Natural killer cell (primary cell): ENCODE measurements at places on chromosomes 13 and 19.

DNA sequence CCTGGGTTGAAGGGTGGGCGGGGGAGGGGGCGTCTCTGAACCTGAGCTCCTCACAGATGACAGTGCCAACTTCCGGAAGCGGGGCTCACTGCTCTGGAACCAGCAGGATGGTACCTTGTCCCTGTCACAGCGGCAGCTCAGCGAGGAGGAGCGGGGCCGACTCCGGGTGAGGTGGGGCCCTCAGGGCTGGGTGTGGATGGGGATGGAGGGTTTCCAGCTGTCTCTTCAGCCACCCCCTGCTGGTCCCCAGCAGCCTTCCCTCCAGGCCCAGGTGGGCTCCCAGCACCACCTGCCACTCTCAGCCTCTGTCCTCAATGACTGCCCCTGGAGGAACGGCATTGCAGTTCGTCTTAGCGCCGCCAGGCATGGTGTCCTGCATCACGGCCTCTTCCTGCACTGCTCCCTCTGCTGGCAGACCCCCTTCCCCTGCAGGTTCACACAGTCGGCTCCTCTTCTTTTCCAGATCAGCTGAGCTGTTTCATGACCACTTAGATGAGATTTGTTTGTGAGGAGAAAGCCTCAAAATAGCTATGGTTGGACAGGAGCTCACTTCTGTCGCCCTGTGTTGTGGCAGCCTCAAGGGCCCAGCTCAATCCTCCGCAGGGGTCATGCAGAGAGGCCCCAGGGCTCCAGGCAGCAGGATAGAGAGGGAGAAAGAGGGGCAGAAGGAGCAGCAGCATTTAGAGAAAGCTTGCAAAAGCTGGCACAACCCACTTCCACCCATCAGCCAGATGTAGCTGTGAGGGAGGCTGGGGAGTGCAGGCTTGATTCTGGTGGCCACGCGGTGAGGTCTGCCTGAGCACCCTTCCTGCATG, 2.5 kb upstream of the GARIN5A start:
- no peak for DNase-seq

GRCh38 chr19:56978023-56978565, 137.6 kb upstream of the PEG3 start:
- DNase-seq = no peak

- peak; percentile 30 for DNase-seq
Measured at GRCh38 chr19:48329167-48329891, 4.0 kb downstream of the EMP3 start.

DNA sequence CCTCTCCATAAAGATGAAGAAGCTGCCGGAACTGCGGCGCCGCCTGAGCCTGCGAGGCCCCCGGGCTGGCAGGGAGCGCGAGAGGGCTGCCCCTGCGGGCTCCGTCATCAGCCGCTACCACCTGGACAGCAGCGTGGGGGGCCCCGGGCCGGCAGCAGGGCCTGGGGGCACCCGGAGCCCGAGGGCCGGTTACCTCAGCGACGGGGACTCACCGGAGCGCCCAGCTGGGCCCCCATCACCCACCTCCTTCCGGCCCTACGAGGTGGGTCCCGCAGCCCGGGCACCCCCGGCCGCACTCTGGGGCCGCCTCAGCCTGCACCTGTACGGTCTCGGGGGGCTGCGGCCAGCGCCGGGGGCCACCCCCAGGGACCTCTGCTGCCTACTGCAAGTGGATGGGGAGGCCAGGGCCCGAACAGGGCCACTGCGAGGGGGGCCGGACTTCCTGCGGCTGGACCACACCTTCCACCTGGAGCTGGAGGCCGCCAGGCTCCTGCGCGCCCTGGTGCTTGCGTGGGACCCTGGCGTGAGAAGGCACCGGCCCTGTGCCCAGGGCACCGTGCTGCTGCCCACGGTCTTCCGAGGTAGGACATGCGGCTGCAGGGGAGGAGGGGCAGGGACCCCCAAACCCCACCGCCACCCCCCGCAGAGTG, 2.7 kb downstream of the SYDE1 start:
- no peak for DNase-seq

DNA sequence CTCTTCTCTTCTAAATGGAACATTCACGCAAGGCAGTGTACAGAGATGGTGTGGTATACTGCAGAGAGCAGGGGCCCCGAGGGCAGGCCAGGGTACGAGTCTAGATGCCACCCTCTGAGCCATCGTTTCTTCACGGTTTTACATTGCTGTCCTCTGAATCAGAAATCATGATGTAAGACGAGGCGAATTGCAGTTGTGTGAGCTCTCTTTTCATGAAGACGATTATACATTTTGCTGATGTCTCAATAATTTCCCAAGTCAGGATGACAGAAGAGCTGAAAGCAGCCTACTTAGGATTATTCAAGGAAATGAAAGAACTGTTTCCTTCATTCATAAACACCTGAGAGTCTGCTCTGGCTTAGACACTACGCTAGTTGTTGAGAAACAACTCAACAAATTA, 93.8 kb upstream of the RNF113B start:
- DNase-seq = no peak

DNA sequence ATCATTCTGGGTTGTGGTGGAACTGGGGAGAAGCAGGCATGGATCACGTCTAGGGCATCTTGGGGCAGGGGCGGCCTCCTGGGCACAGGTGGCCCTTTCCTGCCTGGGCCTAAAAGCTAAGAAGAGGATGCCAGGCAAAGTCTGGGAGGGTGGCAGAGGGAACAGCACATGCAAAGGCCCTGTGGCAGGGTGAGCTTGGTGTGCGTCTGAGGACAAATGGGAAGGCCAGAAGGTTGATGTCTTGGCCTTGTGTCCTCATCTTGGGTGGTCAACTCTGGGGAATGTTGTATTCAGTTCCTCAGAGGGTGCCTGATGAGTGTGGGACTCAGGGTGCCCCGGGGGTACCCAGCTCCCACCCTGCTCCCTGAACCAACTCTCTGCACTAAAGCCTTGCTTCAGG, 5.4 kb upstream of the PLK5 start:
- DNase-seq = no peak

DNA sequence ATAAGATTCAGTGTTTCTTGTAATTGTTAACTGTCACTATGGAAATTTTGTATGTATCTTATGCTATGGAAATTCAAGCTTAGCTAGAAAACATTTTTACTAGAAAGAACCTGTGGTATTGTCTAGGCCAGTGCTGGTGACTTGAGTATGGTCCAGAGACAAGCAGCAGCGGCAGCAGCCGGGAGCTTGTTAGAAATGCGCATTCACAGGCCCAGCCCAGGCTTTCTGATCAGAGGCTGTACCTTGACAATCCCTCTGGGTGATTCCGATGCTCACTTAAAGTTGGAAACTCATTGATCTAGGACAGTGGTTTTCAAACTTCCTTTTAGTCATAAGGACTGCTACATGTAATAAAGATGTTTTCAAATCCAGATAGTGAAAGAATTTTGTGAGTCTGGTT, 287.4 kb downstream of the SHISA2 start:
- no peak for DNase-seq

DNA sequence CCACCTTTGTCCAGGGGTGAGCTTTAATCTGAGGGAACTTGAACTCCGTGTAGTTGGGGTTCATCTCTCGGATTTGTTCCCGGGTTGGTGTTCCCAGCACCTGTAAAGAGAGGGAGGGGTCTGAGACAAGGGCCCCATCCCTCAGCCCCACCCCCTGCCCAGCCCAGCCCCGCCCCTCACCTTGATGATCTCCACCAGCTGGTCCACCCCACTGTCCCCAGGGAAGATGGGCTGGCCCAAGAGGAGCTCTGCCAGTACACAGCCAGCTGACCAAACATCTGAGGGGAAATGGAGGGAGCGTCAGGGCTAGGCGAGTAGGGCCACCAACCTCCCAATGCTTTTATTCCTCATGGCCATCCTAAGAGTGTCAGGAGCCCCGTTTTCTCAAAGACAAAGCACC, 9.3 kb downstream of the GSK3A start:
- DNase-seq = no peak

- DNase-seq = no peak
Measured at GRCh38 chr13:79405501-79405830, 589 bp downstream of the RBM26 start.

DNA sequence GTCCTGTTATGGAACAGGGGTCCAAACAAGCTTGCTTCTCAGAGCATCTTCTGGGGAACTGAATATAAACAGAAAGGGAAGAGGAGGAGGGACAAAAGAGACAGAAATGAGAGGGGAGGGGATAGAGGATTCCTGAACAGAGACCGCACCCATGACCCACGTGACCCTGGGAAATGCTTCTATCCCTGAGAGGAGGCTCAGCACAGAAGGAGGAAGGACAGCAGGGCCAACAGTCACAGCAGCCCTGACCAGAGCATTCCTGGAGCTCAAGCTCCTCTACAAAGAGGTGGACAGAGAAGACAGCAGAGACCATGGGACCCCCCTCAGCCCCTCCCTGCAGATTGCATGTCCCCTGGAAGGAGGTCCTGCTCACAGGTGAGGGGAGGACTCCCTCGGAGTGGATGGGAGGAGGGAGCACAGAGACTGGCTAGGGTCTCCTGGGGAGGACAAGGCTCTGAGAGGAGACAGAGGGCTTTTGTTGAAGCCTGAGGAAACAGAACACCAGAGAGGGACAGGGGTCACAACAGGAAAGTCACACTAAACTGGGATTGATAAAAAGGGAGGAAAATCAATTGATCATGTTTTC, at the start of gene CEACAM6:
Gene CEACAM6 (plus strand): TSS at position 203 of the 586 bp plus-strand sequence. CDS start 109 bp downstream, at position 312.
- DNase-seq = no peak

DNA sequence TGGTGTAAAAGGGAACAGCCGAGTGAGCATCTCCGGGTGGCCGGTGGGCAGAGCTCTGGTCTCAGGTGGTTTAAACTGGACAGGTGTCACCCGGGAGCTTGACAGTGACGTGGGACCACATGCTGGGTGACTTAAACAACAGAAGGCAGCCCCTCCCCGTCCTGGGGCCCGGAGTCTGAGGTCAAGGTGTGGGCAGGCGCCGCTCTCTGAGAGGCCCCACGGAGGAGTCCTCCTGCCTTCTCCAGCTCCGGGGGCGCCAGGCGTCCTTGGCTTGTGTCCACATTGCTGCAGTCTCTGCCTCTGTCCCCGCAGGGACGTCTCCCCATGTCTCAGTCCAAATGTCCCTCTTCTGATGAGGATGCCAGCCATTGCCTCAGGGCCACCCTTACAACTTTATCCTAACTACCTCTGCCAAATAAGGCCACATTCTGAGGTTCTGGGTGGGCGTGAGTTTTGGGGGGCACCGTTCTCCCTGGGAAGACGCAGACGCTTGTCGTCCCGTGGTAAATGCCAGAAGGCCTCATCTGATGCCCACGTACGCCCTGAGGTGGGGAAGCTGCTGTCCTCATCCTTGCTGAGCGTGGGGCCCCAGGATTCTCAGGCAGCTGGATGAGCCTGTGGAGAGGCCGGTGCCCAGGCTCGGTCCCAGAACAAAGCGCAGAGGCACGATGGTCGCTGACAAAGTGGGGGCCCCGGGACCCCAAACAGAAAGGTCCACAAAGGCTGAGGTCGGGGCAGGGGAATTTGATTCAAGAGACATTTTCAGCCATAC, 12.9 kb downstream of the GZMM start:
- no peak for DNase-seq

GRCh38 chr13:40565282-40566148, 100.9 kb downstream of the FOXO1 start:
- DNase-seq = no peak

DNA sequence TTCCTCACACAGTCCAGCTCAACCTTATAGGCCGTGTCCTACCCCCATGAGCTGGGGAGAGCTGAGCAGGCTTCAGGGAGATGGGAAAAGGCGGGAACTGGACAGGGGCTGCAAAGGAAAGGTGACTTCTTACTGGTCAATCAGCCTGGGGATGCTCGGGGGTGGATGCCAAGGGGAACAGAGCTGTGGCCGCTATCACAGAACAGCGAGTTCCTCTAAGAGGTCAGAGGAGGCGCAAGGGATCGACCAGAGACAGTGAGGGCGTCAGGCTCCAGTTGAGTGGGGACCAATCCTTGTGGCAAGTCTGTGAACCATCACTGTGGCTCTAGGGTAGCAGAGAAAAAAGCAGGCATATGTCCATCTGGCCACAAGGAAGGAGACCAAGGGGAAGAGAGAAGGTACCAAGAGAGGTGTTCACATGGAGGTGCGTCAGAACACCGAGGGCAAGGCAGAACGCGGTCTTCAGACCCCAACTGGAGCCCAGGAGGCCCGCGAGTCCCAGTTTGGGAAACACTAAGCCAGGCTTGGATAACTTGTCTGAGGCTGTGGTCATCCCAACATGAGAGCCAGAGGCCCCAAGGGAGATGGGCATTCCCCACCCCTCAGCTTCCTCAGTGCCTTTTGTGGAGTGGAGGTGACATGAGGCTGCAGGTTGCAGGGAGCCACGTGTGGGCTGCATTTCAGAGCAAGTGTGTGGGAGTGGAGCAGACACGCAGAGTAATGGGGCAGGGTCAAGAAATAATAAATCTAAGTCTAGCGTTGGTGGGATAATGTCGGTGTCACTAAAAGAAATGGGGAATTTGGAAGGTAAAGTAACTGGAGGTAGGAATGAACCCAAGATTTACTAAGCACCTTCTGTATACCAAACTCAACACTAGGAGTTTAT, 3.9 kb downstream of the F10 start:
- DNase-seq = no peak

DNA sequence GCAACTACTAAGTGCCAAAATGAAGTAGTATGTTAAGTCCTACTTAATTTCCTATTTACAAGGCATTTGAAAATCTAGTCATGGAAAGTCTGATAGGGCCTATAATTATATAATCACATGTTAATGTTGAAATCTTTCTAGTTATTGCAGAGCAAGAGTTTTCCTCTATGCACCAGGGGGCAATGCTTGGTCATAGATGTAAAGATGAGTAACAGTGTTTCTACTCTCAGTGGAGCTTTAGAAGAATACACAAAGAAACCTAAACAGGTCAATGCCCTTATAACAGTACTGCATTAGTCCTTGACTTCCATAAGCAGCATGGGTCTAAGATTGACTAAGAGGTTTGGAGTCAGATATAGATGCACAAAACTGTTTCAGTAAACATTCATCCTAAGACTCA, 218.7 kb downstream of the KCTD12 start:
- DNase-seq = peak; percentile 48

DNA sequence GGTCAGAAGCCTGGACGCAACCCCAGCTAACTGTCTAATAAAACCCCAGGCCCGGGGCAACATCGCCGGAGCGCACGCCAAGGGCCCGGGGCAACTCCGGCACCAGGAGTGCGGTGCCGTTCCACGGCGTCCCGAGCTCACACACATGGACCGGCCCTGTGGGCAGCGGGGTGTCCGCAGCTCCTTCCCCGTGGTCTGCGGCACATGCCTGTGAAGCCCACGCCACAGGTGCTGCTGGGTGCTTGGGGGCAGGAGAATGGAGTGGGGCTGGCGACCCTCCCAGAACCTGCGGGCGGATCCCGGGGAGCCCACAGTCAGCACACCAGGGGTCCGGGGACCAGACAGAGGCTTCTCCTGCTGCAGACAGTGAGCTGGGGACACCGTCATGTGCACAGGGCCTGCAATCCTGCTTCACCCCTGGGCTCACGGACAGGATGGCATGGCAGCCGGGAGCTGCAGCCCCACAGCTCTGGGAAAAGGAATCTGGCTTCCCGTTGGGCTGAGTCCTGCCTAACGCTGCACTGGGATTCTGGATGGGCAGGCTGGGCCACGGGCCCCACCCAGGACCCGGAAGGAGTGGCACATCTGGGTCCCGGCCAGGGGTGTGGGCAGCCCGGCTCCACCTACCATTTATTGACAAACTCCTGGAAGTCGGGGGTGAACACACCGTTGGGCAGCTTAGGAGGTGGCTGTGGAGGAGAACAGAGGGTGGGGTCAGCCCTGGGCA, 28.2 kb upstream of the ZBTB7A start:
- no peak for DNase-seq
